ENCODE measurements at places on chromosomes 1 and 21.

DNA sequence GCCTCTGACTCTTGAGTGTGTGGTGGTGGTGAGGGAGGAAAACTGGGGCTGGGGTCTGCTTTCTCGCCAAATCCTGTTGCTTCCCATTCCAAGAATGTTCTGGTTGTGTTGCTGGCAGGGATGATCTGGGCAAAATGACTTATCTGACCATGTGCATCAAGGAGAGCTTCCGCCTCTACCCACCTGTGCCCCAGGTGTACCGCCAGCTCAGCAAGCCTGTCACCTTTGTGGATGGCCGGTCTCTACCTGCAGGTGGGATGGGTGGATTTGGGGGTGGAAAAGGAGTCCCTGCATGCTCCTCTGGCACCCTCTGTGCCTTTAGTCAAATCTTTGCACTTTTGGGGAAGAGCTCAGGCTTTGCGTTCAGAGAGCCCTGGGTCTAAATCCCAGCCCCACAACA is 18.1 kb downstream of the CYP4B1 start:
- no peak for DNase-seq

- DNase-seq, result no peak
These were observed 49.8 kb upstream of the FBXO28 start for GRCh38 chr1:224064150-224064549.

- DNase-seq, result no peak
These were observed 32.8 kb upstream of the PSMB2 start for GRCh38 chr1:35674111-35674510.

DNA sequence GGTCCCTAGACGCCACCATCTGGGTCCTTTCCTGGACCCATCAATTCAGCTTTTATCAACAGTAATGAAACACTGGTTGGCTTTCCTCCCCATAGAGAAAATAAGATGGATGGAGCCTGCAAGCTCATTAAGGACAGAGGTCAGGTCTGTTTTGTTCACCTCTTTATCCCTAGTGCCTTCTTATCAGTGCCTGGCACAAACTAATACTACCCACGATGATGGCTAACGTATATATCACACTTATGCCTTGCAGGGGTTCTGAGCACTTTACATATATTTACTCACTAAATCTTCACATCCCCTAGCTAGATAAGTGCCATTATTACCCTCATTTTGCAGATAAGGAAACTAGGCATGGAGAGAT is 5.1 kb upstream of the UBXN10 start:
- DNase-seq, result no peak

DNA sequence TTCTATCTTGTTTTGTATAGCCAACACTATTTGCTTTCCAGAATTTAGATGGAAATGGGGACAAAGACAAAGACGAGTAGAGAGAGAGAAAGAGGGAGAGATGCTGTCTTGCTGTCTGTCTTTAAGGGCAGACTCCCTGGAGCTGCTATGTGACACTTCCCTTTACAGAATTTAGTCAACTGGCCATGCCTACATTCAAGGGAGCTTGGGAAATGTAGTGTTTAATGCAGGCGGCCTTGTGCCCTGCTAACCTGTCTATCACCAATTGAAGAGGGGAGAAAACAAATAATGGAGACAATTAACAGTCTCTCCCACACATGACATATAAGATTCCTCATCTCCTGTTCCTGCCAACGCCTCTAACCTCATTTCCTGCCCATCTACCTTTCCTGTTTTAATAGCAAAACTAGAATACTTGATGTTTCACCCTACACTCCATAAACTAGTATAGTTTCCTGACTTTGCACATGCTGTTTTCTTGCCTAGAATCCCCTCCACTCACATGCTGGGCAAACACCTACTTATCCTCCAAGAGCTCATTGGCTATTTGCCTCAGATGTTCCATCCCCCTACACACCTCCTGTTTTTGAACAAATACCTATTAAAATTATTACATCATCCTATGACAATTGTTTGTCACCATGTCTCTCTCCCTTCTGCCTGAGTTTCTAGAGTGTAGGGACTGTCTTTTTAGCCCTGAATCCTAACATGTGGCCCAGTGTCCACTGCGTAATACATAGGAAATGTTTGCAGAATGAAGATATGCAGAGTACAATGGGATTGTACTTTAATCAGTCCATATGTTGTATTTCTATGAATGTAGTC is 117.2 kb downstream of the SLC25A24 start:
- DNase-seq, result no peak

- DNase-seq, result no peak
These were observed 55.7 kb downstream of the C21orf91 start for GRCh38 chr21:17763288-17764037.

- no peak for DNase-seq
These were observed 111.4 kb downstream of the CSMD2 start for GRCh38 chr1:34053660-34054059.

DNA sequence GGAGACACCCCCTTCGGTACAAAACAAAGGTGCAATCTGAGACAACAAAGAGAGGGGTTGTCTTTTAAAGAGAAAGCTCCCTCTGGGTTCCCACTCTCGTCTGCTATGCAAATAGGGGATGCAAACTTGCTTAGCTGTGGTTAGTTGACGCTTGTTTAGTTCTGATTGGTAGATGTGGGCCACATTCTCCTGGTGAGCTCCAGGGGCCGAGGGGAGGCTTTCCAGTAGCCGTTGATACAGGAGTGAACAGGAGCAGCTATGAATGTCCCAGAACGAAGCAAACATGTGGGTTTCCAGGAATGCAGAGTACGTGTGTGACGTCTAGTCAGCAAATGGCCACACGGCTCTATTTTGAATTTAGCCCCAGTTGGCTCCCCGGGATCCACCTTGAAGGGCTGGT is 14.7 kb downstream of the TFF2 start:
- DNase-seq, result peak; percentile 1

- DNase-seq, result no peak
These were observed 13.5 kb downstream of the CRABP2 start for GRCh38 chr1:156691665-156692440.

DNA sequence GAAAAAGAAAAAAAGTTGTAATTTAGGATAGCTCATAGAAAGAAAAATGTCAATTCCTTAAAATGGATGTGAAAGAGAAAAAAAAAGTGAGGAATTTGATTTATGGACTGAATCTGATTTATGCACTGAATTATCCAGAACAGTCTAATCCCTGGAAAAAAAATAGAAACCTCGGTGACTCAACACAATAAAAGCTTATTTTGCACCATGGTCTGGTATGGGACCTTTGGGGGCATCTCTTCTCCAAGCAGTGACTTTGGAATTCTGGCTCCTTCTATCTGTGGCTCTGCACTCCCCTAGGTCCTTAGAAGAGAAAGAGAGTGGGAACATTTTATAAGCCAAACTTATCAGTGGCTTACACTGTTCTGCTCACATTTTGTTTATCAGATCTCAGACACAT is 471.7 kb upstream of the B3GALT2 start:
- DNase-seq, result no peak

- DNase-seq, result no peak
These were observed 203.9 kb downstream of the ZNF326 start for GRCh38 chr1:90198616-90199332.

- no peak for DNase-seq
These were observed 355.2 kb upstream of the GREM2 start for GRCh38 chr1:240967070-240967724.

DNA sequence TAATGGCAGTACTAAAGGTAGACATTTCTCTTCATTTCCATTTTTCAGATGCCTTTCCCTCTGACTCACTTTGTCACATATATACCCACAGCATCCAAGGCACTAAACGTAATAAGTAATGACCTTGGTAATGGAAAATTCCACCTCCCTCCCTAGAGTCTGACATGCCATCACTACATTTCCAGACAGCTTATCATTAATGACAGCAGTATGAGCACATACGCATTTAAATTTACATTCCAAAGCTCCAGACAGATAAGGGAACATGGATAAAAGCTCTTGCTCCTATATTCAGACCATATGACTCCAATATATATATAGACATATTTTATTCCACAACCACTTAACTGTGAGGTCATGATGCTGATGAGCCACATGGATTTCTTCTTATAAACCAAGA is 191.7 kb upstream of the GORAB start:
- DNase-seq, result no peak

DNA sequence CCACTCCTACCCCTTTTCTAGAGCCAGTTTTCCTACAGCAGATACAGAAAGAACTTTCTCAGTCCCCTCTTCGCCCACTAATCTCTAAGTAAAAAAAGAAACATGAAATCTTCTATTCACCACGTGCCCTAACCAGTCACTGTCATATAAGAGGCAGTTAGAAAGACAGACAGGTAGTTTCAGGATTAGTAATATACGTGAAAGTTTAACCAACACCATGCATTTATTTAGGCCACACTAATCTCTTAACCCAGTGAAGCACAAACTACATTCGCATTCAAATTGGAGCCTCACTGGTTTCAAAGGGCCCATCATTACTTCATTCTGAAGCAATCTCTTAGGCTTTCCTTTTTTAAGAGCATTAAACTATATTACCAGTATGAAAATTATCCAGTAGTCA is 10.1 kb downstream of the GPATCH2 start:
- DNase-seq, result no peak

DNA sequence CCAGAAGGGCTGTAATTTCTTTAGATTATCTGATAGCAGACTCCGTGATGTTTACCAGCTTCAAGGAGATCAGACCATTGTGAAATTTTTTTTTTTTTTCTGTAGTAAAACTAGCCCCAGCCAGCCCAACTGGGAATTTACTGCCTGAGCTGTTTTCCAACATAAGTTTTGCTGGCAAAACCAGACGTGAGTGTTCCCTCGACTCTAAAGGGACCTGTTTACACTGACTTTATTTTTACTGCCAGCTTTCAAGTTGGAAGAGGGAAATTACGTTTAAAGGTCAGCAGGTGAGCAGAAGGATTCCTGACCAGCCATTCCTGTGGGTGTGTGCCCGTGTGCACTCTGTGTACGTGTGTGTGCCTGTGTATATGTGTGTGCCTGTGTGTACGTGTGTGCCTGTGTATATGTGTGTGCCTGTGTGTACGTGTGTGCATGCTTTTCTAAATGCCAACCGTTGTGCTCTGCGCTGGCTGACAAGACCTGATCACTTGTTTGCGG is 374 bp downstream of the MAB21L3 start:
- no peak for DNase-seq

GRCh38 chr1:42845866-42846256 is 552 bp upstream of the ZNF691 start:
- no peak for DNase-seq

- no peak for DNase-seq
These were observed 2.0 kb upstream of the ABCG1 start for GRCh38 chr21:42216726-42217572.

- DNase-seq, result no peak
These were observed 7.6 kb downstream of the TAGLN2 start for GRCh38 chr1:159917533-159918351.

GRCh38 chr1:37439349-37439995 is 34.9 kb upstream of the ZC3H12A start:
- DNase-seq, result no peak

- DNase-seq, result peak; percentile 10
These were observed 23.2 kb upstream of the LRP8 start for GRCh38 chr1:53350853-53351767.

DNA sequence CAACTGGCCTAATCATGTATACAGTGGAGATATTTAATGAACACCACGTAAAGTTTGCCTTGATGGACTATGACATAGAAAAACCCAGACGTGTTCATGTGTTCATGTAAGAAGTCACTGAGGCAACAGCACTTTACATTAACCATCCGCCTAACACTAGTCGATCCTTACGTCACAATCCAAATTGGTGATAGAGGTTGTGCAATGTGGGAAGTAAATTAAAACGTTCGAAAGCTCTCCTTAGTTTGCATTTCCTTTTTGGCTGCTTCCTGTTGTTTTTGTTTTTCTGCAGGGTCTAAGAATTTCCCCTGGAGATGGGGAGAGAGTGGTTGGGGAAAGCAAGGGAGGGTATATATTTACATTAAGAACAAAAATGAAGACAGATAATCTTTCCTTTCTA is 587.5 kb upstream of the ADGRL2 start:
- DNase-seq, result no peak

- DNase-seq, result no peak
These were observed 19.6 kb downstream of the BCL9 start for GRCh38 chr1:147560765-147561471.

GRCh38 chr1:19346026-19346425 is 33.9 kb downstream of the SLC66A1 start:
- no peak for DNase-seq

DNA sequence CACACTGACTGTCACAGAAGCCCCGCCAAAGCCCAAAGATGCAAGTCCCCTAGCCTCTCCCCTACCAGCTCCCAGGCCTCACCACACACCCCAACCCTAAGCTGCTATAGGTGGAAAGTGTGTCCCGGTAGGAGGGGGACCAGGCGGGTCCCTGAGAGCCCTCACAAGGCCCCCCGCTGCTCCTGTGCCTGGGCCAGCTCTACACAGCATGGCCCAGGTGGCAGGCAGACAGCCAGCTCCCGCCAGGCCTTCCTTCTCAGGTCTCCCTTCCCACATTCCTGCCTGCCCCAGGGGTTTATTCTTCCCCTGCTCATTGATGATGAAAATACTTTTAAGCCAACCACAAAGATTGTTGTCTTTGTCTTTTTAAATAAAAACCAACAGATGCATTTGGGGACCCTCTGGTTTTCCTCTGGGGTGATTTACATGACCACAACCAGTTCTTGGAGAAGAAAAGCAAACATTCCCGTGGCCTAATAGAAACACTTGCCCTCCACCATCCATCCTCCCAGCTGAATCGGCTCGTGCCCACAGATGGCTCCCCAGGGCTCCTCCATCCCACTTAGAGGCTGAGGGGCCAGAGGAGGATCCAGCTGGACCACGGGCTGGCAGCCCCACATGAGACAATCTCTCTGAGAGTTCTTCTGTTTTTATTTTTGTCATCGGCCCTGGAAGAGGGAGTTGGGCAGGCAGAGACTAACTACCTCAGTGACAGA is 93.1 kb downstream of the DMRTB1 start:
- no peak for DNase-seq

DNA sequence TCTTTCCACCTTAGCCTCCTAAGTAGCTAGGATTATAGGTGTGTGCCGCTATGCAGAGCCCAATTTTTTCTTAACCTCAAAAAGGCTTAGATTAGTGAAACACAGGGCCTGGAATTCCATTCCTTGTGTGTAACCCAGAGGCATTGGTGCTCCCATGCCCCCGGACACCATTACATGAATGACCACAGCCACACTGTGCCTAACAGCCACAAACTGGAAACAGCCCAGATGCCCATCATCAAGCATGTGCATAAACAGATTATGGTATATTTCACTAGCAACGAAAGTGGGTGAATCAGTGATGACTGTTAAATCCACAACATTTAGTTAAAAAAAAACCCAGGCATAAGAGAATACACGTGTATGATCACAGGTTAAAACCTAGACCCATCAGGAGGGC is 24.4 kb downstream of the ADAM30 start:
- DNase-seq, result no peak

DNA sequence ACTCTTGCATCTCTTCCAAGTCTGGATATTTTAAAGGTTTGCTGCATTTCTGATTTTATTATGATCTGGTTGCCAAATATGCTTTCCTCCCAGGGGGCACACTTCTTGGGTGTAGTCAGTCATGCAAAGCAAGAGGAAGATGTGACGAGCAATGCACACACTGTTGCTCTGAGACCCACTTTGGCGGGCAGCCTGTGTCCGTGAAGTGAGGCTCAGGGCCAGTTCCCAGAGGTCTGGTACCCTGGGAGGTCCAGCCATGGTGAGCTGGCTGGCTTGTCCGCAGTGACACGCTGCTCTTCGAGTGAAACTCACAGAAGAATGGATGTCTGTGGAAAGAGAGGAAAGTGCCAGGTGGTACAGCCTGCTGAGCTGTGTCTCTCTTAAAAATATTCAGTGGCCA is 52.8 kb upstream of the EDN2 start:
- DNase-seq, result no peak
